Activated T-cell treated with anti-CD3 and anti-CD28 coated beads, Interleukin-2, amount 50 U/mL, for 1 hour (primary cell): ENCODE measurements at places on chromosomes 12 and 14.
A peak's percentile ranks its signal among the peaks of the same experiment; 100 is the strongest.

DNA sequence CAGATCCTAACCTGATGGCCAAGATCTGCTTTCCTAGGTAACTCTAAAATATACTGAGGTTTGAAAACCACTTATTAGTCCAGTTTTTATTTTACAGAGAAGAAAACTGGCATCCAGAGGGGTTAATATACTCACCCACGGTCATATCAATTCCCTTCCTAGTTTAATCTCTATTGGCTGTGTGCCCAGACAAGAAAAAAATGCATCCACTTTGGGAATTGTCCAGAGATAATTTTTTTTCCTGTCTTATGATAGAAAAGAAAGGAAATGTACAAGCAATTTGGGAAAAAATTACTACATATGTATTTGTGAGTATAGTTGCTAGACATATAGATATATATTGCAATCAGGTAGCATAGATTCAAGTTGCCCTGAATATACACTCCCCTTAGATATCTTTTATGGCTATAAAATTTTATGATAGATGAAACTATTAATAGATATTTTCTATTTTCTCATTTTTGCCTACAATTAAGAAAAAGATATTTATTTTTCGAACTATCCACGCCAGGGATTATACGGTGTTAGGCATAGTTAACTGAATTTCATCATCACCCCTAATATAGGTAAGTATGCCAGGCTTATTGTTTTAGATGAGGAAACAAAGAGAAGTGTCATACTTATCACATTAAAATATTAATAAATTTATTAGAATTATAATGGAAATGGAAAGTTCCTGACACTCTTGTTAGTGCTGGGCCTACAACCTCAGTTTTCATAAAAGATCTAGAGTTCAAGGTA, 100.5 kb upstream of the SLC38A2 start:
- DNase-seq, result no peak

DNA sequence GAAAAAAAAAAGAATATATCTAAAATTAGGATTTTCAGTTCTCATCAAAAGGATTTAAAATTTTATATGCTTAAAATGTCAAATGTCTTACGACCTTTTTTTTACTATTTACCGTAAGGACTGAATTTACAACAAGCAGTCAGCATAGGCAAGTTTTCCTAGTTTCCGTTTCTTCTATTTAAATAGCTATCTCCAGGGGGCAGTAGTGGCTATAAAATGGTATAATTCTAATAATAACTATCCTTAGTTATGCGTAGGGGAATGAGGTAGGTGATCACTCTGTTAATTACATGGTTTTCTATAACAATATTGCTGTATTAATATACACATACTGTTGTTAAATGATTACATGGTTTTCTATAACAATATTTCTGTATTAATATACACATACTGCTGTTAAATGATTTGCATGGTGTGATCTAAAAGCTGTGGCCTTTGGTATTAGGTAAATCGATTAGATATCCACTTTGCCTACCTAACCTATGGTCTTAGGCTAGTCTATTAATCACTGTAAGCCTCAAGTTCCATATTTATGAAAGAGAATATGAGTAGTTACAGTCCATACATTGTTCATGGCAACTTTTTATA, 217.7 kb upstream of the PDZRN4 start:
- no peak for DNase-seq

DNA sequence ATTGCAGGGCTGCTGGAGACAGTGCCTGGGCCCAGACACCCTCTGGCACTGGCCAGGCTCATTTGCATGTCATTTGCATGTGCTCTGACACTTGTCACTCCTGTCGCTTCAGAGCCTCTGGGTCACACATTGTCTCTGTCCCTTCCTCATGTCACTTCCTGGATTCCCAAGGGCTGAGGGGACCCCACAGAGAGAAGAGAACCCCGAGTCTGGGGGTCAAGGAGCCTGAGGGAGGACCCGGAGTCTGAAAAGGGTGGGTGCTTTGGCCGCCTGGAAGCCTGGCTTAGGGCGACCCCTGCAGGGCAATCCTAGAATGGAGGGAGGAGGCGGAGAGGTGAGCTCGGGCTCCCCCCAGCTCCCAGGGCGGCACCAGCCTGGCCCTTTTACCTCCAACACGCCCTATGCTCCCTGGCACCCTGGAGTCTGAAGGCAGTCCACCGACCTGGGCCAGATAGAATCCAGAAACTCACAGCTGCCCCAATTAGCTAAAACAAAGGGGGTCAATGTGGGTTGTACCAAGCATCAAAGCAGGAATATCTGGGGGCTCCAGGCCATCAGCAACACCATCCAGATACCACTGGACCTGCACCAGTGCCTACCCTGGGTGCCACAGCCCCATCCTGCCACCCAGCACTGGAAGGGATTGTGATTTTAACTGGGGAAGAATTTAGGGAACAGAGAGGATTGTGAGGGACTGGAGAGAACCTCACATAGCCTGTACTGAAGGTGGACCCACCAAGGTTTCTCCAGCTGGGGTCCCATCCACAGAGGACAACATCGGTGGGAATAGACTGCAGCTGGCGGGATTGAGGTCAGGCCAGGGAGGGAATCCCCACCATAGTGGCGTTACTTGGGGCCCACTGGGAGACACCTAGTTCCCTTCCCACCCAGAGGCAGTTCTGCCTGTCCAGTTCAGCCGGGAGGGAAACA, 21.8 kb upstream of the KRT78 start:
- peak; percentile 87 for DNase-seq

- DNase-seq, result no peak
Observed at GRCh38 chr14:97731800-97732199, 934.6 kb downstream of the VRK1 start.

GRCh38 chr12:14995583-14996425, 23.0 kb downstream of the PDE6H start:
- DNase-seq, result no peak

DNA sequence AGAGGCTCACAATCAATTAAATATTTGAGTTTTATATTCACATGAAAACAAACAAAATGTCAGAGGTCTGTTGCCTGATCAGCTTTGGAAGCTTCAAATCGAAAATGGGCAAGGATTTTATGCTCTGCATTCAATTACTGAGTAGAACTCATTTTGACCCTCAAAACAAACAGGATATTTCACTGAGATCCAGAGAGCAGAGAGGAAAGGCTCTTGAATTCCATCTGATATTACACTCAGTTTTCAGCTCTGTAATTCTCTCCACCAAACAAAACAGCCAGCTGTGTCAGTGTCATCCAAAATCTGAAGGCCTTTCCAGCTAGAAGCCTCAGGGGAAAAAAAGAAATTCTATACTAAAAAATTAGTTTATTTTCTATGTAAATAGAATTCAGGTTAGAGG, 128.6 kb upstream of the FLRT2 start:
- DNase-seq, result no peak

GRCh38 chr12:86249276-86249675, 6.9 kb downstream of the MGAT4C start:
- DNase-seq, result no peak

DNA sequence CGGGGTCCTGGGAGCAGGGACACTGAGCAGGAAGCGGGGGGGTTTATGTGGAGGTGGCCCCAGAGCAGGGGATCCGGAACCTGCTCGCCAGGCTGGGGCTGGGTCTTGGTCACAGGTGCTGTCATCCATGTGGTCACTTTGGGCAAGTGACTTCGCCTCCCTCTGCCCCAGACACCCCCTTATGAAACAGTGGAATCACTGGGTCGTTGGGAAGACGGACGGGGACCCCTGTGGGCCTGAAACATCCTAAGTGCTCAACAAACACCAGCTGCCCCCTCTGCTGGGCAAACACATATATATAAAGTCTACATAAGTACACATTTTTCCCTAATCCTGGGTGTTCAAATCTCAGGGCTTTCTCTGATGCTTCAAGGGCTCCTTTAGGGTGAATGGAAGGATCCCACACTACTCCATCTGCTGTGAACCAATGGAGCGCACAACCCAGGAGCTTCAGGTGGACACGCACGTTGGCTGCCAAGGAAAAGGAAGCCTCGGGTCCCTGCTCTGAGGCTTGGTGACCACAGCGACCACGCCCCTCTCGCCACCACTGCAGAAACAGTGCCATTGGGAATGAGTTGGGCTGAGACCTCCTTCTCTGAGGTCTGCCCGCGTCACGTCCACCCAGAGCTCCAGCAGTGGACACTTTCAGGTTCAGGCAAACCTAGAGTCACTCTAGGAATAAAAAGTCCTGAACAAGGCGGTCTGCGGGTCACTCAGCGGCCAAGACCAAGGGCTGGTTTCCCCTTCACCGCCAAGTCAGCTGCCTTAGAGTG, 54.6 kb downstream of the CDC42BPB start:
- DNase-seq, result no peak

- DNase-seq, result no peak
Observed at GRCh38 chr14:96455588-96455987, 46.6 kb upstream of the PAPOLA start.

GRCh38 chr12:123908884-123909725, 63.5 kb downstream of the CCDC92 start:
- no peak for DNase-seq

DNA sequence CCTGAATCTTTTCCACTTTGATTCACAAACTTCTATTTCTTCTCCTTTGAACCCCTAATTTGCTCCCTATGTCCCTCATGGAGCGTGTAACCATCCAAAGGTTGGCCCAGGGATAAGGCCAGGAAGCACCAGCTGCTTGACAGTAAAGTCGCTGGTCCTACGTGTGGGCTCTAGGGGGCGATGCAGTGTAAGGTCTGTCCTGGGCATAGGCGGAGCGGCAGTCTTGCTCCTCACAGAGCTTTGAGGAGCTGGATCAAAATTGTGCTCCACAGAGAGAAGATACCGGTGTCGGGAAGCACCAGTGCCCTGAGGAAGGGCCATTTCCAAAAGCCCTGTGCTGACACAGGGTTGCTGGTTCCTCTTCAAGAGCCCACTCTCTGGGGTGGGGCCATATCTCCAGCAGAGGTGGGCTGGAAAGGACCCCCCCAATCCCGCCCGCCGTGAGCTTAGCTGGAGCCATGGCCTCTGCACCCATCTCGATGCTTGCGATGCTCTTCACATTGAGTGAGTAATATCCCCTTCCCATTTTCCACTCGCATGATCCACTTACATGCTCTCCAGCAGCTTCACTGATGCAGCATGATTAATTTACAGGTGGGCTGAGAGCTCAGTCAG, 49.9 kb upstream of the OR4E1 start:
- peak; percentile 26 for DNase-seq

GRCh38 chr14:99280066-99280731, 8.2 kb upstream of the BCL11B start:
- no peak for DNase-seq

DNA sequence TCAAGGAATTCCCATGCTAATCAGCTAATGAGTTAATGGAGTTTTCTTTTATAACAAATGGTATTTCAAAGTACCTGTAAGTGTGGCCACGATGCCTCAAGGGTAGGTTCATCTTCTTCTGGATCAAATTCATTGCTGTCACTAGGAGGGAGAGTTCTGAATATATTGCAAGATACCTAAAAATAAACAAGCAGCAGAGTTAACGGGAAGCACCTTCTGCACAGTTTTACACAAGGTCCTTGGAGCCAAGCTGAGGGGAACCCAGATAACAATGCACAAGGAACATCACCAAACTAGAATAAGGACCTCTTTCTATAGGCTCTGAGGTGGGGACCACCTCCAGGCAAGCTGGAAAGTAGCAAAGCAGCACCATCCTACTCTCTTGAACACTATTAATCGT, 103.2 kb upstream of the GPHB5 start:
- no peak for DNase-seq

- no peak for DNase-seq
Observed at GRCh38 chr12:72178871-72179270, 93.3 kb upstream of the TRHDE start.

DNA sequence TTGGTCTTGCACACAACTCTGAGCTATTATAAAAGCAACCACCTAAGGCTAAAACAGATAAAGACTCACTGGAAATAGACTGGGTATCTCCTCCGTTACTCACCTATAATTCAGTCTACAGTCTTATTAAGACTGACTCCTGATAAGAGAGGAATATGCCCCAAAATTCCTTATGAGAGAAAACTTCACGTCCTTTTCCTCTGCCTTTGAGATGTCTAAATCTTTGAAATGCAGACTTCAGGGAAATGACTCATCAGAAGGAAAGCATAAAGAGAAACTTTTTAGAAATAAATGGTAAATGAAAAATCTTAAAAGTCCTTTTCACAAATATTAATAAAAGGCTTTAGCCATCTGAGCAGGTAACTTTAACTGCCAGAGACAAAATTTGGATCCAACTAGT, 187.5 kb upstream of the RTL1 start:
- no peak for DNase-seq

DNA sequence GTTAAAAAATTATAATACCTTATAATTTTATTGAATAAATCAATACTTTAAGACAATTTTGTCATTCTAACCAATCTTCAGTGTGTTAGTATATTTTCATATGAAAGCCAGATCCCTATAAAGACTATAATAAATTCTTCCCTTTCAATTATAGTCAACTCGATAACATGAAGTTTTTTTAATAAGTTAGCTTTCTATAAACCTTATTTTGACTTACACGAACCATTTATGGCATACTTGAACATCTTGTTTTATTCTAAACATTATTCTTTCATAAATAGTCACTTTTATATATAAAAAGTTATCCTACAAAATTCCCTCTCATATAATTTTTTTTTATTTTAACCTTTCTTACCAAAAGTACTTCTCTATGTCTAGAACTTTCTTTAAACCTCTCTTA, 1002.3 kb downstream of the TMEM121 start:
- no peak for DNase-seq

DNA sequence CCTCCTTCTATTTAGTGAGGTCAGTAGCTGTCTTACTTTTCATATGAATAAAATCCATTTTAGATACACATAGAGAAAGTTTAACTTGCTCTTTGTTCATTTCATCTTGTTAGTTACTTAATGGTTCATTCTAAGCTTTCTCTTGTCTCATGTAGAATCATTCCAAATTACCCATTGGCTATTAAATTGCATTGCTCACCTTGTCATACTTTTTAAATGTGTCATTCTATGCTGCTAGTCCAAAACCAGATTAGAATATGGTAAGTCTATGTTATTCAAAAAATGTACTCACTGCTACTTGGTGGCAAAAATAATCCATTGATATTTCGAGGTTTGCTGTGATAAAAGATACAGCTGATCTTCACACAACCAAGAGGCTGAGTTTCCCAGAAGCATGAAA, 3.0 kb downstream of the C12orf50 start:
- DNase-seq, result no peak

- no peak for DNase-seq
Observed at GRCh38 chr12:21771311-21771710, 3.2 kb downstream of the KCNJ8 start.

- DNase-seq, result no peak
Observed at GRCh38 chr12:67952787-67953186, 36.5 kb upstream of the IFNG-AS1 start.

DNA sequence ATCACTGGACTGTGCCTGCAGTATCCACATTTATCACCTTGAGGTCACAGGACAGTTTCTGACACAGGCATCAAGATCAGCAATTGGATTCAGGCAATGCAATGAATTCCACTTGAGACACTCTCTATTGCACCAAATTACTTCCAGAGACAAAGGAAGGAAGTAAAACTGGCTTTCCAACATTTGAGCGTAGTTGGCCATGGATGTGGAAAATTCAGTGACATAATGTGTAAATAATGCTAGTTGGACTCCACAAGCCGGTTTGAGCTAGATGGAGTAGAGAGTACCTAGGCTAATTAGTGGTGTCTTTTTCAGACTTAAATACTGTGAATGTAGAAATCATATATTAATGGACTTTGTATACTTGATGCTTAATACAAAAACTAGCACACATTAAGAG, 168.3 kb upstream of the SYT1 start:
- DNase-seq, result no peak
